Activated CD8-positive, alpha-beta memory T cell treated with anti-CD3 and anti-CD28 coated beads for 24 hours (primary cell): ENCODE measurements at places on chromosomes 5 and 9.

DNA sequence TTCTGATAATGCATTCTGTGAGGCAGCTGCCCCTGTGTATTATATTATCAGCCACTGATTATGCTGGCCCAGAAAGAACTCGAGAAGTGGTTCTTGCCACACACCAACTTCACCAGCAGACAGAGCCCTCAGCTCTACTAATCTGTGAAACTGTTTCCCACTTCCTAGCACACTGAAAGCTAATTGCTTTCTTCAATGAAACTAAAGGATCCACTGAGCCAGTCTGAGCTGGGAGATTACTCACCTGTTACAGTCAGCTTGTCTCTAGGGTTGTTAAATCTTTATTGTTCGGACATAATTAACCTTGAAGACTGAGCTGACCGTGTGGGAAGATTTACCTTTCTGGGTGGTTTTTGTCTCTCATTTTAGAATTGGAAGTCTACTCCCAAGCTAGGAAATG, 263.2 kb downstream of the KCTD16 start:
- no peak for DNase-seq

GRCh38 chr9:10566848-10567247, 46.0 kb downstream of the PTPRD start:
- no peak for DNase-seq

DNA sequence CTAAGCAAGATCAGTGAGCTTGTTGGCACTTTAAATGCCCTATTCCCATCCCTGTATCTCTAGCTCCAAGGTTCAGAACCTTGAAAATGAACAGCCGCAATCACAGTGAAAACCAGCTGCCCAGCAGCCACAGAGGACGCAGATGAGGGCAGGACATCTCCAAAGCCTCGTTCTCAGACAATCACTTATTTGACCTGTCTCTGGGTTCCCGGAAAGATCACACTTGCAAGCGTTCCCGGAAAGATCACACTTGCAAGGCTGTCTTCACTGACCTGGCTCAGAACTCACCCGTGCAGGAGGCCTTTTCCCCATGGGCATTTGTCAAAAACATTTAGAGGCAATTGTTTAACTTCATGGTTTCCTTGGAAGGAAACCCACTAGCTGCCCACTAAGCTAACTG, 25.7 kb downstream of the IPPK start:
- DNase-seq = no peak

GRCh38 chr9:12699529-12699928, 6.3 kb downstream of the TYRP1 start:
- DNase-seq = no peak

DNA sequence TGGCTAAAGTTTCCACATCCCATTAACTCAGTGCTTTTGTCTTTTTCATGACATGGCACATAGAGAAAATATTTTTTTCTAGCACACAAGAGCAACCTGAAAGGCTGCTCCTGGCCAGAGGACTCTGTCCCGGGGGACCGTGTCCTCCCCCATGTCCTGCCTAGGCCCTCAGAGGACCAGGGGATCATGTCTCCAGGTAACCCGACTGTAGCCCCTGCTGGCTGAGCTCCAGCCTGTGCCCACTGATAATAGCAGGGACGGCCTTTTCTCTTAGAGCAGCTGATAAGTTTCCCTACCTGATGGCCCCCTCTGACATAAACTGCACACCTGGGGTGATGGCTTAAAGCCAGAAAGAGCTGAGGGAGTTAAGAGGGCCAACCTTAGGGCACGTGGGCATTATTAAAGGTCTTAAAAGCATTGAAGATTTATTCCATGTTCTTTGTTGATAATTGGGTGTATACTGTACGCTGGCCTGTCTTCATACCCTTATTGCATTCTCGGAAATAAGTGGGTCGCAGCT, 5.9 kb downstream of the HDHD3 start:
- no peak for DNase-seq

DNA sequence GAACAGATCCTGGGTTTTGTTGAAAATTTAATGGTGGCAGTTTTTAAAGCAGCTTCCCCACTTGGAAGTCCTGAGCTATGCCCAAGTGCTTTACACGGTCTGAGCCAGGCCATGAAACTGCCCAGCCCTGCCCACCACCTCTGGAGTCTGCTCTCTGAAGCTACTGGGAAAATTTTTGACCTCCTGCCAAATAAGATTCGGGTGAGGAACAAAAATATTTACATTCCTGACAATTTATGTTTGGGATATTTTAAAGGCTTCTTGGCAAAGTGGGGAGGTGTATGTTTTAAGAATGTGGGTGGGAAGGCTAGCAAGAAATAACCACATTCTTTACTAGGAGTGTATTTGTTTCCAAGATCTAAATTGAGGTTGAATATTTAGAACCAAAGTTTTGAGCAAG, 50.0 kb downstream of the HACD4 start:
- no peak for DNase-seq

- no peak for DNase-seq
These were observed 10.5 kb downstream of the LRRC26 start for GRCh38 chr9:137159105-137160053.

GRCh38 chr5:136062366-136063274, 33.8 kb downstream of the TGFBI start:
- DNase-seq = peak; percentile 32

GRCh38 chr9:34547960-34548611, 25.3 kb upstream of the ENHO start:
- DNase-seq = peak; percentile 69

DNA sequence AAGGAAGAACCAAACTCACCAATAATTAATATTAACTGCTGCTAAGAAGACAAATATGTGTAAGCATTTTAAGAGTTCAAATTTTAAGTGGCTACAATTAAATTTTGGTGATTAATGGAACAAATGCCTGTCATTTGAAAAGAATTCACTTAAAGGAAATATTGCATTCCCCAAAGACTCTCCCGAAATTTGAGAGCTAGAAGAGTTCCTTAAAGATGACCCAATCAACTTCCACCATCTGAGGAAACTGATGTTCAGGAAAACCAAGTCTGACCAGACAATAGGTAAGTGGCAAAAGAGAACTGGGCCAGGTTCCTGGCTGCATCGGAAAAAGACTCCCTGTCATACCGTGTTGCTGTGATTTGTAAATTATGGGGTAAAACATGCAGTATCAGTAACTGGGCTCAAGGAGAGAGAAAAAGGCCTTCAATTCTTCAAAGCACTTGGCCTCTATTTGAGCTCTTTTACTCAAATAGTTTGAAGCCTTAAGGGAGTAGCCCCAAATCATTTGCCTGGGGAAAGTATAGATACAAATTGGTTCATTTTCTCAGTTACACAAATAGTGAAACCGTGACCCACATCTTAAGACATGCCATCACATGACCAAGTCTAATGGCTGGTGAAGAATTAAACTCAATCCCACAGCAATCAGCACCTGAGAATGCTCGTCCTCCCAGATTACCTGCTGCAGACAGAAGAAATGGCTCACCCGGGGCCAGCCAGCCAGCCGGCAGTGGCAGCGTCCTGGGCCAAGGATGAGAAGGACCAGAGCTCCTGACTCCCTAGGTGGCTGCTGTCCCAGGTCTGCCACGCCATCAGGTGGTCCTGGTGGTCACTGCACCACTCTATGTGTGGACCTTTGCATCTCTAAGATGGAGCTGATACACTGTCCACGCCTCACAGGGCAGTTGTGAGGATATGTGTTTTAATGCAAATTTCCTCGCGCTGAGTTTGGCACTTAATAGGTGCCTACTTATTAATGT, 162.9 kb downstream of the TTLL11 start:
- no peak for DNase-seq

DNA sequence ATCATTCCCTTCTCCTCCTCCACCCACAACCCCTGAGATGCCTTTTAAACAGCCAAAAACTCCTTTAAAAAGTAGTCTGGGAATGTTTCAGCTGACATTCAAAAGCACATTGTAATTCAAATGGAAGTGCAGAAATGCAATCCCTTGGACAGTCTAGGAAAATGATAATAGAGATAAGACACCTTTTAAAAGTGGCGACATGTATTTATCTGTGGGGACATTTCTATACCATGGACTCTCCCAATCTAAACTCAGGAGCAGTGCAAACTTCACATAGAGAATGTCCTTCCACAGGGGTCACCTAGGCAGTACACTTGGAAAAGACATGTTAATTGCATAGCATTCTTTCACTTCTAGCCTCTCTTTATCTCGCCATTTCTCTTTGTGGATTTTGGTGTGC, 33.0 kb downstream of the TRIM32 start:
- DNase-seq = no peak

DNA sequence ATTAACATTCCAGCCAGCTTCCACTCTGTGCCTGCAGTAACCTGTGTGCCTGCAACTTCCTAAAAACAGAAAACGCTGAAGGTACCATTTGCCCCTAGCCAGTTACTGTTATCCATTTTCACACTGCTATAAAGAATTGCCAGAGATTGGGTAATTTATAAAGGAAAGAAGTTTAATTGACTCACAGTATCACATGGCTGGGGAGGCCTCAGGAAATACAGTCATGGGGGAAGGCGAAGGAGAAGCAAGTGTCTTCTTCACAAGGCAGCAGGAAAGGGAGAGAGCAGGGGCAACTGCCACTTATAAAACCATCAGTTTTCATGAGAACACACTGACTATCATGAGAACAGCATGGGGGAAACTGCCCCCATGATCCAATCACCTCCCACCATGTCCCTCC, 31.2 kb downstream of the PTCD2 start:
- no peak for DNase-seq

DNA sequence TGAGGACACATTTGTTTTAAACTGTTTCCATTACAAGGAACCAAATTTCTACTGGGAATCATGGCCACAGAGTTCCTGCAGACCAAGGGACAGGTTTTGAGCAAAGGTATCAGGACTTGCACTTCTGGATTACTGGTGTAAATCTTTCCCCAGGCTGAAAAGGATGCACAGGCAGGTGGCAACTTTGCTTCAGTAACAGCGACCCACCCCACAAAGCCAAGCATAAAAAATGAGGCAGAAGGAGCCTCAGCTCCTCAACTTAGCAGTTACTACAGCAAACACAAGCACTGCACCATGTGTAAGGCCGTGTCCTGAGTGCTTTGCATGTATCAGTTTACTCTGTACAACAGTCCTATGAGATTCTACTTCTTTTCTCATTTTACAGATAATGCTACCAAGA, 251.9 kb downstream of the EBF1 start:
- no peak for DNase-seq

DNA sequence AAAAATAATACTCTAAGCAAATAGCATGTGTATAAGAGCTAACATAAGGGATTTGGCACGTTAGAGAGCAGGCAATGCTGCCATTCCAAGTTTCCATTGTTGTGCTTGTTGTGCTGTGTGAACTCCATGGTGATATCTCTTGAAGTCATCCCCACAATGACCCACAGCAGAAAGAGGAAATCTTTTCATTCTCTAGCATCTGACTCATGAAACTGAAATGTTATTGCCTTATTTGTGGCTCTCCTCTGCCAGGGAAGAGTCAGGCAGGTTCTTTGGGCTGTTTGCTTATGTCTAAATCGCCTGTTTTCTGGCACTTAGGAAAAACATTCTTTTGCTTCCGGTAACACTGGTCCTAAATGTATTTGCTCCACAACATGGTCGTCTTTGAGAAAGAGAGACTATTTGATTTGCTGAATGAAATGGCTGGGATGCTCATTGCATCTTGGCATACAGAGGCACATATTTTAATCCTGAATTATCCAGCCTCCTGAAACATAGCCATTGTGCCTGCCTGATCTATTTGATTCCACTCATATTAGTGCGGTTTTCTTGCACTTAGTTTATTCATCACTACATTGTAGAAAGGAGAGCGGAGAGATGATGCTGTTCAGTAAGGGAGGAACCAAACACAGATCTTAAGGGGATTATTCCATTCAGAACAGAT, 188.8 kb downstream of the CSNK1G3 start:
- no peak for DNase-seq

DNA sequence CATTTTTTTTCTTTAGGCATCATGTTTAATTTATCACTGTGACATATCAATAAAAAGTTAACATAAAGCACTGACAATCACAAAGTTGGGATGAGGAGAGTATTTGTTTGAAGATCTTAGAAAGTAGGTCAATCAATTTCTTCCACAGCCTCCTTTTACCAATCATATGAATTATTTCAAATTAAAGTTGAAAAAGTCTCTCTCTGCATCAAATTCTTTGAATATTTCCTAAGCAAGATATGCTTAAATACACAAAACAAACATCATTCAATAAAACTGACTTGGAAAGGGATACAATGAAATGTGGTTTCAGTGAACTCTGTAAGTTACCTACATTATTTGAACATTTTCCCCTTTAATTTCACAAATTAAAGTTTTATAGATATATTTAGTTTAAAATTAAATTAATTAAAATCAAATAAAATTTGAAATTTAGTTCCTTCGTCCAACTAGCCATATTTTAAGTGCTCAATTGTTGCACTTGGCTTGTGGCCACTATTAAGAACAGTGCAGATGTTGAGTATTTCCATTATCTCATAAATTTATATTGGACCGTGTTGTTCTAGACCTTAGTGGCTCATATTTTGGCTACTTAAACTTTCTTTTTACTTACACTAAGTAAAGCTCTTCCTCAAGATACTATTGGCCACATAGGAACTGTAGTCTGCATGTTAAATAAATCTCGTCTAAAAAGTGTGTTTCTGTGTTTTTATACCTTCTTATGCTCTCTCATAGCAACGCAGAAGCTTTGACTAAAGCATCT, 949.7 kb upstream of the NUDT12 start:
- DNase-seq = no peak

GRCh38 chr5:113612060-113612496, 98.6 kb downstream of the YTHDC2 start:
- no peak for DNase-seq

DNA sequence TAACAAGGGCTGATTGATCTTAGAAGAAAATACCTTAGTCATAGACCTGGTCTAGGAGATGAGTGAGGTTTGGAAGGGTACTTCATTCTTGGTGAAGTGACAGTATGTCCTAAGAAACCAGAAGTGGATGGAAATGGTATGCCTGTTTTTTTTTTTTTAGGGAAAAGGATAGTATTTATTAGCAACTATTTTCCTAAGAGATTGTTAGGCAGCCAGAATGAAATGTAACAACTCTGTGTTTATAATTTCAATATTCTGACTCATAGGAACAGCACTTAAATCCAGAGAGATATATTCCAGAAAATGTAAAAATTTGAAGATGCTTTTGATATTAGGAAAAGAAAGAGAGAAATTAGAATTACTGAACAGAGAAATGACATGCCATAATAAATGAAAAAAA, 21.2 kb upstream of the ARL14EPL start:
- no peak for DNase-seq

DNA sequence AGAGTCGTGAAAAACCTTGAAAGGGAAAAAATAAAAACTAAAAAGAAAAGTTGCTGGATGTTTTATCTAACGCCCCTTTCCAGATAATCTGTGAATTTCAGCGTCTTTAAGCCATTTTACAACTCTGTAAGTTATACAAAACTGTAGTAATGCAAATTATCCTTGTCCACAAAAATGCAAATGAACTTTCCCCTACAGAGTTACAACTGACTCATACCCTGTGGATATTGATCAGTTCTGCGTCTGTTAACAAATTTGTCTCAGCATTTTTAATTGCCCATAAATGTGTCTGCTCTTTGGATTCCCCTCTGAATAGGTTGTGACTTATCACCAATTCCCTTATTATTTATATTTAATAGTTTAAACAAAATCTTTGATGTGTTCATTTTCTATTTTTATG, 105.9 kb upstream of the PRLR start:
- no peak for DNase-seq

GRCh38 chr5:142716963-142717362, 31.1 kb upstream of the FGF1 start:
- peak; percentile 67 for DNase-seq
